Kidney (tissue), 22 donors: ENCODE measurements at places on chromosomes 2 and 18. TPM values are rescaled to one million over a fixed set of nuclear protein-coding genes. Genes with fewer than 3 reads are reported as not detected.

The RAB27B gene
- 4.1 TPM for total RNA-seq

The ZNF521 gene
- total RNA-seq, result 18.0 TPM

The SULT1C4 gene
- total RNA-seq, result 24.7 TPM

DNA sequence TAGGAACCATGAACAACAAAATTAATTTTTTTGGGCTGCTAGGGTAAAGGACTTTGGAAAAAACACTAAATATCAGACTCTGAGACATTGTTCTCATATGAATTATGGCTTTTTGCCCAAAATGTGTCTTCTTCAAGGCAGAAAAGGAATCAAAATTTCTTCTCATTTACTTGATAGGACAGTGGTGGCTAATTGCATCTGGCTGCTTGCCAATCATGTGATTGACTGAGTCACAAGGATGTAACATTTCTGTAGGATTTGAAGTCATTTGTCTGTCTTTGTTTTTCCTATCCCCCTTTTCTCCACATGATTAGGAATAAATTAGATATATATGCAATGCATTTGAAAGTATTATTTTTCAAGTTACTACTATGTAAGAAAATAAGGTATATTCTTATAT, 130.2 kb downstream of the SLC4A10 start:
- DNase-seq, result no peak

- no peak for DNase-seq
These were observed 71.8 kb downstream of the MTA3 start for GRCh38 chr2:42640261-42640660.

GRCh38 chr2:223613017-223613950, 11.1 kb upstream of the SCG2 start:
- peak; percentile 92 for DNase-seq

DNA sequence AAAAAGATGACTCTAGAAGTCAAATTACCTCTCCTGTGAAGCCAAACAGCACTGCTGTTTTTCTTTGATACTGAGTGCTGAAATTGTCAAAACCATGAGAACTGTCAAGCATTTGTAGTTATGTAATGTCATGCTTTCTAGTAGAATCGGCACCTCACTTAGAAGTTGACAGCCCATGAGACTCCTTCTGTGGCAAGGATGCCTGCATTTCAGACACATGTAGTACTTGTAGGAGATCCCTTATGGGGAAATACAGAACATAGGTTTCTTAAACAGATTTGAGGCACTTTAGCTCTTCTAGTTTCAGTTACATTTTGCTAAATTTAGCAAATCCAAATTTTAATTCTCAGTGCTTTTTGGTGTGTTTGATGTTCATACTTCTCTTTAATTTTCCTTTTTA, 15.7 kb downstream of the ZNF407 start:
- no peak for DNase-seq

DNA sequence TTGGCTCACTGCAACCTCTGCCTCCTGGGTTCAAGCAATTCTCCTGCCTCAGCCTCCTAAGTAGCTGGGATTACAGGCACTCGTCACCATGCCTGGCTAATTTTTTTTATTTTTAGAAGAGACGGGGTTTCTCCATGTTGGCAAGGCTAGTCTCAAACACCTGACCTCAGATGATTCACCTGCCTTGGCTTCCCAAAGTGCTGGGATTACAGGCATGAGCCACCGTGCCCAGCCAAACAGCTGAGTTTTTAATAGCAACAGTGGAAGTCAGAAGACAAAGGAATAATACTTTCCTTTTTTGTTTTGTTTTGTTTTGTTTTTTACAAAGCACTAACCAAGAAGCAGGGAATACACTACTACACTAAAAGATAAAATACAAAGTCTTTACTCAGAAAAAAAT, 16.9 kb downstream of the GPR75 start:
- DNase-seq, result no peak

DNA sequence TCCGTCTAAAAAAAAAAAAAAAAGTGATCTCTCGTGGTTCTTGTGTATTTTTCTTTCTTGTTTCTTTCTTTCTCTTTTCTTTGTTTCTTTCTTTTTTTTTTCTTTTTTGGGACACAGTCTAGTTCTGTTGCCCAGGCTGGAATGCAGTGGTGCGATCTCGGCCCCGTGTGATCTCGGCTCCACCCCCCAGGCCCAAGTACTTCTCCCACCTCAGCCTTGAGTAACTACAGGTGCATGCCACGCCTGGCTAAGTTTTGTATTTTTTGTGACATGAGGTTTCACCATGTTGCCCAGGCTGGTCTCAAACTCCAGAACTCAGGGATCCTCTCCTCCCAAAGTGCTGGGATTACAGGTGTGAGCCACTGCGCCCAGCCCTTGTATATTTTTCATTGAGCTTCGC, 91.4 kb downstream of the TMEM237 start:
- no peak for DNase-seq

DNA sequence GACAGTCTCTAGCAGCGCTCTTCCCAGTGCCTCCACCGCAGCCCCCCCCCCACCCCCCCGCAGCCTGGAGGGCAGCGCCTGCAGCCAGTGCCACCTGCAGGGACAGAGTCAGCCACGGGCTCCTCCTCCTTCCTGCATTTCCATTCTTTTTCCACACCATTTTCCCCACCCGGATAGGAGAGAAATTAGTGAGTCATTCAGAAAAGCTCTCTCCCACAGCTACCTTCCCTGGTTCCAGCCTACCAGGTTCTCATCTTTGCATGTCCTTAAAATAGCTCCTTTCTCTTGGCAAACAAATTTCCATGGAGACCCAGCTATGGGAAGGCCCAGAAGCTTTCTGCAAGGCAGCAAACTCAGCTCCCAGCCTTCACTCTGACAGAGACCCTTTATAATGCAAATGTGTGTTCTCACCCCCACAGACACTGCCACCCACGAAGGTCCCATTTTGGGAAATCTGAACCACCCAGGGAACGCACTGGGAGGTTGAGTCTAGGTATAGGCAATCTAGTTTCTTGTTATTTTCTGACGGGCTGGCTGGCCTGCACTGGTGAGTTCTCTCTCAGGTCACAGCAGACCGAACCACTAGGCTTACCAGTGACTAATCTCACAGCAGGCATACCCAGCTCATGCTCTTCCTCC, 41.8 kb upstream of the ATG16L1 start:
- peak; percentile 18 for DNase-seq

GRCh38 chr18:27899893-27900292, 277.0 kb downstream of the CDH2 start:
- no peak for DNase-seq

DNA sequence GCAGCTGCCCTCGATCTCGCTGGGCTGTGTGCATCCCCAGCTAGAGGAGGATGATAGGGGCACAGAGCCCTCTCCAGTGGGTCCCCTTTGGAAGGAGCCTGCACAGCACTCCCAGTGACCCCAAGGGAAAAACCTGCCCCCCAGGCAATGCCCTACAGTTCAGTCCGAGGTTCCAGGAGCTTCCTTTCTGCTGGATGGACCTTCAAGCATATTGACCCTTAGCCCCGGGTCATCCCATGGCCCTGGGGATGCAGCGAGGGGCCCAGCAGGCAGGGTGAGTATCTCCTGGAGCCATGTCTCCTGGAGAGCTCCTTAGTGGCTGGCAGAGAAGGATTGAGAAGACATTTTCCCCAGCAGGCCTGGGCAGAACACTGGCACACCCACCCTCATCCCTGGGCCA, 45.4 kb upstream of the CTDP1 start:
- DNase-seq, result no peak
